ENCODE measurements at places on chromosomes 5 and 9.

- DNase-seq = no peak
Measured at GRCh38 chr9:20870115-20870514, 161.3 kb downstream of the HACD4 start.

DNA sequence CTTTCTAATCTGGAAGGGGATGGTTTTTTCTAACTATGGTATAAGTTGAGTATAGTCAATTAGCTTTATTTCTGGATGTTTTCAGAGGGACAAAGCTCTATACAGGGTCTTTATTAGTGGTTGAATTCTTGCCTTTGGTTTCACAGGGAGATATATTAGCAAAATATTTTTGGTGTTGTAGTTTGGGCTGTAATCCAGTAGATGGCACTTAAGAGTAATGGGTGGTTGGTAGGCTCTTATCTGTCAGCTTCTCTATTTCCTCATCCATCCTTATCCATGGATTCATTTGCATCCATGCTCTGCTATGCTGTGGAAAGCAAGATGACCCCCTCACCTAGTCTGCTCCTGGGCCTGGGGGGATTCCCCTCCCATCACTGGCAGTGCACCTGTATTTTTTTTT, 363.6 kb upstream of the CYLC2 start:
- no peak for DNase-seq

GRCh38 chr5:143448518-143448917, 45.0 kb upstream of the NR3C1 start:
- DNase-seq = no peak

- no peak for DNase-seq
Measured at GRCh38 chr9:107737987-107738743, 248.6 kb upstream of the KLF4 start.

DNA sequence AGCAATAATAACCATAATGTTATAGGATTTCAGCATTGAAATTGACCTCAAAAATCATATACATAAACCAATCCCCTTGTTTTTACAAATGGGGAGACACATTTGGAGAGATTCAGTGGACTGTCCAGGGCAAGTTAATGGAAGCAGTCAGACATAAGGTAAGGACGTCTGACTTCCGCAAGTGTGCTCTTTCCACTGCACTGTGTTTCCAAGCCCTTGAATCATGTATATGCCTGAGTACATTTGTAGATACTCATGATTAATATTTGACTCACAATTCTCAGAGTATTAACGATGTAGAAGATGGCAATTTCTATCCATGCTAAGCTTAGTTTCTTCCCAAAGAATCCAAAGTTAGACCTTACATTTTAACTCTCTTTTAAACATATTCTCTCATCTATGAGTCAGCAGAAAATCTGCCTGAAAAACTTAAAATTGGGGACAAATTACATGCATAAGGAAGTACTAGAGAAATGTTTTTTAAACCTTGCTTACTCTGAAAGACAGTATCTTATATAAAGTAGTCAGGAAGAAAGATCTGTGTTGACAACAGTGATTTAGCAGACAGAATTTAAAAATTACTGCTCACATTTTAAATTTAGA, 165.3 kb downstream of the NFIB start:
- DNase-seq = no peak

- no peak for DNase-seq
Measured at GRCh38 chr5:123450640-123451039, 27.4 kb upstream of the CEP120 start.

DNA sequence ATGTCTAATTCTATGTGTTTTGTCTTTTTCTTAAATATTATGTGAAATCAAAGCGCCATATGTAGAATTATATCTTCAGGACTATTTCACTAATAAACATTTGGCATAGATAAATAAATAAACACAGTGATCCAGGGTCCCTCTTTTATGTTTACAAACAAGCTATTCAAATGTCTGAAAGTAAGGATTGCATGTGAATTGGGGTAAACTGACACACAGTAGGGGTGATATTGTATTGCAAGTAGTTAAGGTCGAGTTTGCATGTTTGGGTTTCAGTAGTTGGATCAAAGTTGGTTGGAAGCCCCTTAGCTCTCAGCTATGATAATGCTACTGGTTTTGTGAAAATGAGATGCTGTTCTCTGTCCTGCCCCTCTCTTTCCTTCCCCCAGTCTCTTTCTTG, 11.4 kb downstream of the ISL1 start:
- no peak for DNase-seq

DNA sequence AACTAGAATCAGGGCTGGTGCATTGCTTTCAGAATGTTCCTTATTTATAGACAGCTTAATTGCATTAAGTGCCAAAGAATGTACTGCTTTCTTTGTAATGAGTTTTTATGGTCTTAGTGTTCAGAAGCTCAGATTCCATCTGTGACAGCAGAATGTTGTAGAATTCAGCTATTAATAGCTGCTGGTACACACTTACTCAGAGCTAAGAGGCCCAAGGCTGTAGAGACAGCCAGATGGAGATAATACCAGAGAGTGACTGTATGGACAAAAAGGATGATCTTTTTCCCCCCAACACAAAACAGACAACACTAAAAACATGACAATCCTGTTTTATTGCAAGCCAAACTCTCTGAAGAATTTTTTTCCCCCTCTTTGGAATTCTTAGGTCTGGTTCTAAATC, 50.2 kb downstream of the PPP2R2B start:
- DNase-seq = no peak

DNA sequence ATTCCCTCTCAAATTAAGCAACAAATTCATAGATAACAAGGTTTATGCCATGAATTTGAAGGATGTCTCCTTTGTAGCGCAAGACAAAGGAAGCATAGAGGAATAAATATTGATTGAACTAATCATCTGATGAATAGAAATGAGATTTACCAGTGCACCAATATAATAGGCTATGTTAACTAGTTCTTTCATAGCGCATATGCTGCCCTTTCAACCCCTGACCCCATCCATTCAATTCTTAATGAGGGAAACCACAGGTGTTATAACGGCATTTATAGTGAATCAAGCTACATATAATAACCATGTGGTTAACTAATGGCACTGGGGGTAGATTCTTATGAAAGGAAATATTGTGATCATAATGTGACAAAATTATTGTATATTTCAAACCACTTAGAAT, 6.5 kb downstream of the RORB start:
- no peak for DNase-seq

DNA sequence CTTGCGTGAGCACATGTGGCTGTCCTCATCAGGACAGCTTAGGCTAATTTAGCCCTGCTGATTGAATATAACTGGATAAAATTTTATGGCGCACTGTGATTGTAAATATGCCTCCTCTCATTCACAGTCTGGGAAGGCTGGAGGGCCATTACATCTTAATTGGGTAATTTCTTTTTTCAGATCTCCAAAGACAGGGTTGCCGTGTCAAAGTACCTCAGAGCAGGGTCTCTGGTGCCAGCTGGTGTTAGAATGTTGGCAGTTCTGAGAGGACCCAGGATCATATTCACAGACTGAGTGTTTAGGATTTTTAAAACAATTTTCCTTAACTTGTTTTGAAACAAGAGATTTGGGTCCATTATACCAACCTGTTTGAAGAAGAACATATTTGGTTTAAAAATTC, 455.7 kb upstream of the TLE4 start:
- no peak for DNase-seq

GRCh38 chr5:67146574-67146973, 50.0 kb downstream of the CD180 start:
- no peak for DNase-seq
